ENCODE measurements at places on chromosomes 5 and 9. TPM values are rescaled to one million over a fixed set of nuclear protein-coding genes. Genes with fewer than 3 reads are reported as not detected.
A peak's percentile ranks its signal among the peaks of the same experiment; 100 is the strongest.

Gene ELOVL7
- total RNA-seq, result 0.07 TPM

Gene NR4A3
- total RNA-seq, result not detected

Gene FOXD1
- total RNA-seq, result 9.6 TPM

Gene FAM169A
- 18.8 TPM for total RNA-seq

Gene PCDHGB6
- not detected for total RNA-seq

Gene PCDHA9
- total RNA-seq, result not detected

Gene CCDC192
- total RNA-seq, result not detected

Gene CDC25C
- total RNA-seq, result 20.2 TPM

- no peak for DNase-seq
Observed at GRCh38 chr5:28967848-28968247, 1929.5 kb upstream of the CDH9 start.

- DNase-seq, result no peak
Observed at GRCh38 chr9:126325821-126326220, 808 bp upstream of the MVB12B start.

GRCh38 chr9:105967797-105968196, 273.5 kb downstream of the TMEM38B start:
- DNase-seq, result no peak

DNA sequence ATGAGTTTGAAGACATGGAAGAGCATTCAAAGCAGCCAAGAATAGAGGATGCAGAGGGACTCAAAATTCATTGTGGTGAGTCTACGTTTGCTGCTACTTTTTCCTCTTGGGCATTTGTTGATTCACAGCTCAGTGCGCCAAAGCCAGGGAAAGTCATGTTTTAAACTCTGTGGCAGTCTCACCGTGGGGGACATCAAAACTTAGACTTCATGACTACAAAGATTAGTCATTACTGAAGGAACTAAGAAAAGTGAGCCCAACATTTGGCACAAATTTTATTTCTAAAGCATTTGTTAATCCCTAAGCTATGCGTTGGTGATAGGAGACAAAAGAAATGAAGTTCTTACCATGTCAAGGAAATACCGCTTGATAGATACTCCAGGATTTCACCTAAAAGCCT, 73.7 kb upstream of the MTAP start:
- peak; percentile 96 for DNase-seq

DNA sequence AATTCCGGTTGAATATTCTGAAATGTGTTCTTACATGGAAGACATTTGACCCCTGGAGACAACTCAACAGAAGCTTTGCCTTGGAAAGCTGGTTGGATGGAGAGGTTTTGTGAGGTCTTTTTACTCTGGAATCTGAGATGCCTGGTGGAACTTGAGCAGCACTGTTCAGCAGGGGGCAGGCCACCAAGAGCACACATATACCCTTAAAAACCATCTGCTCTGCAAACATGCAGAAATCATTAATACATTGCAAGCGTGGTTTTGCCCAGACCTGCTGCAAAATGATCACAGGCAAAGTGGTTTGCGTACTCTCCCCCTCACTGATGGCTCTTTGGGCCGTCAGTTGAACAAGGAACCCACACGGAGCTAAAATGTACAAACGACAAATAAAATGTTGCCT, 32.8 kb upstream of the DAP start:
- no peak for DNase-seq

DNA sequence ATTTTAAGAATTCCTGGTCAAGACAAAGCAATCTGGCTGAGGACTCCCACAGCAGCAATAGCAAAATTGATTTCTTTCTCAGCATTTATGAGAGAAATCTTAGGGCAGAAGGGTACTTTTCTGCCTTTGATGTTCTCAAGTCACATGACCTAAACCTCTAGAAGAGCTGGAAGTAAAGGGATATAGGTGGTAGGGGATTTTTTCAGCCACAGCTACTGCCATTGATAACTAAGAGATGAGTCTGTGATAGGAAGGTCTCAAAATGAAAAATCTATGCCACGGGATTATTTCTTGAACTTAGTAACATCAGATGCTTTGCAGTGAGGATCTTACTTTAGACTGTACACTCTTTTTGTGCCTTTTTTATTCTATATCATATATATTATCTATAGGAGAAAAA, 35.6 kb downstream of the IL6ST start:
- no peak for DNase-seq

DNA sequence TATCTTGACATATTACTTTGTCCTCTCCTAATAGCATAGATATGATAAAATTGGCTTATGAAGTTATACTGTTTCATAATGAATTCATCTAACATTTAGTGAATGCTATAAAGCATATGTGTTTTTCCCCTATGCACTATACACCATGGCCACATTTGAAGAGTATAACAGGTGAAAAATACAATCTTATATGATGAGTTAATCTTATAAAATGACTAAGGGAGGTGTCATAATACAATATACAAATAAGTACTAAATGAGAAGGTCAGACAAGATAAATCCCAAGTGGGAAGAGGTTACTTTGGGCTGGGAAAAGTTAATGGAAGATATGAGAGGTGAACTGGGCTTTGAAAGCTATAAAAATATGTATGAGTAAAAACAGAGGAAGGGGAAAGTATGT, 174.4 kb downstream of the PCSK1 start:
- no peak for DNase-seq

DNA sequence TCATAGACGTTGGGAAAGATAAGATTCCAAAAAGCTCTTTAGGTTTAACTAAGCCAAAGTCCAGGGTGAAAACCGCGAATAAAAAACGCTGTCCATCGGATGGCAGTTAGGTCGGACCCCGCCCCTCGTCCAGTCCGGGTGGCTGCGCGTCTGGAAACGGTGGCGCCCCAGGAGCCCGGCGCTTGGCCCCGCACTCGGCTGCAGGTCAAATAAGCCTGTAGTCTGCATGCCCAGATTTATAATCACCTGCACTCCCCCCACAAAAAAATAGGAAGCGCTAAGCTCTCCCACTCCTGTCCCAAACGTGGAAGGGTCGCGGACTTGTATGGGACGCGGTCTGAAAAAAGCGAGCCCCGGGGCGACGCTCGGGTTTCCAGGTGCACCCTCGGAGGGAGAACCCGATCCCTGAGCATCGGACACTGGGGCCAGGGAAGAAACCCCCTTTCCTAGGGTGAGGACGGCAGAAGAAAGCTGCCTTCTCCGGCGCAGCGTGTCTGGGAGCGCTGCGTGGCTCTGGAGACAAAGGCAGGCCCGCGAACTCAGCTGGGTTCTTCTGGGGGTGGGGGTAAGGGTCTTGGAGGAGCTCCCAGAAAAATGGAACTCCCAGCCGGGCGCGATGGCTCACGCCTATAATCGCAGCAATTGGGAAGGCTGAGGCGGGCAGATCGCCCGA, 923 bp upstream of the ZBTB5 start:
- peak; percentile 82 for DNase-seq

DNA sequence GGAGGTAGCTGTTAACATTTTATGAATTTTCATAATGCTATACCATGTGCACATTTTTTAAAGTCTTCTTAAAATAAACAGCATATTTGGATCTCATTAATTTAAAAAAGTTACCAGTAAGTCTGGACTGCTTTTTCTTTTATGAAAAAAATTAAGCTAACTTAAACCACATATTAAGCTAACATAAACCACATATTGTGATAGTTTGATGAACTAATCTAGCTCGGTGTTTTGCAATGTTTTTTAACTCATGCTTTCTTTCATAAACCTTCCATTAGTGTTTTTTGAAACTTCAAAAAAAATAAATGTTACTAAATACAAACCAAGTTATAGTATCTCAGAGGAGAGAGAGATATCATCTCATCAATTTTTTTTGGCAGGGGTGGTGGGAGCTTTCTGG, 26.5 kb downstream of the POLK start:
- DNase-seq, result no peak

DNA sequence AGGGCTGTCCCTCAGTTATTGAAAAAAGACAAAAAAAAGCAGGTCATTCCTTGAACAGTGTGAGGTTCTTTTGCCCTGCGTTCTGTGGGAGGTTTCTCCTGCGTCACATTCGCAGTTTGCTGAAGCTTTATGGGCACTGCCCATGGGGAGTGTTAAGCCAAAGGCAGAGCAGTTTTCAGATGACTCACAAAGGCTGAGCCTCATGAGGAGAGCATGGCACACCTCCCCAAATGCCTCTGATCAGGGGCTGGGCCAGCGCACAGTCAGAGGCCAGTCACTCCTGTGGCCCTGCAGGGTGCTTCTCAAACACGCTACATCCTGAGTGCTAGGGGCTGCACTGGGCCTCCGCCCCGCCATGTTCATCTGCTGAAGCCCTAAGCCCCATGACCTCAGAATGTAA, 38.4 kb downstream of the IRX1 start:
- DNase-seq, result peak; percentile 42

GRCh38 chr5:158268286-158268685, 409.3 kb upstream of the CLINT1 start:
- peak; percentile 6 for DNase-seq

GRCh38 chr9:111147041-111147440, 108.8 kb upstream of the LPAR1 start:
- DNase-seq, result no peak

GRCh38 chr9:4306066-4306776, 6.4 kb upstream of the GLIS3 start:
- DNase-seq, result no peak

DNA sequence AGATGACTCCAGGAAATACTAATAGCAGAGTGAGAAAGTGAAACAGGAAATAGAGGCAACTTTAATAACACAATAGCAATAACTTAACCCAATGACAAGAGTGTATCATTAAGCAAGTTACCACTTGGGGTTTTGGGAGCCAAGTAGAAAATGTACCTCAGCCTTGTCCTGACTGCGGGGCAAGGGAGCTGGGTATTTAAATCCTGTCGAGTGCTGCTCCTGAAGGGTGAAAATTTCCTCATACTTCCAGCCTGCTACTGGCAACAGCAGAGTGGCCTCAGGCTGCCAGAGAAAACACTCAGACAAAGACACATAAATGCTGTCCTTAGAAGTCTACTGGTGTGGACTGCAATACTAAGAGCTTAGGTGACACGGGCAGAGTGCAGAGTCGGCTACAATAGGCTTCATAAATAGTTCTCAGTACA, 112.5 kb upstream of the EMB start:
- DNase-seq, result peak; percentile 2

DNA sequence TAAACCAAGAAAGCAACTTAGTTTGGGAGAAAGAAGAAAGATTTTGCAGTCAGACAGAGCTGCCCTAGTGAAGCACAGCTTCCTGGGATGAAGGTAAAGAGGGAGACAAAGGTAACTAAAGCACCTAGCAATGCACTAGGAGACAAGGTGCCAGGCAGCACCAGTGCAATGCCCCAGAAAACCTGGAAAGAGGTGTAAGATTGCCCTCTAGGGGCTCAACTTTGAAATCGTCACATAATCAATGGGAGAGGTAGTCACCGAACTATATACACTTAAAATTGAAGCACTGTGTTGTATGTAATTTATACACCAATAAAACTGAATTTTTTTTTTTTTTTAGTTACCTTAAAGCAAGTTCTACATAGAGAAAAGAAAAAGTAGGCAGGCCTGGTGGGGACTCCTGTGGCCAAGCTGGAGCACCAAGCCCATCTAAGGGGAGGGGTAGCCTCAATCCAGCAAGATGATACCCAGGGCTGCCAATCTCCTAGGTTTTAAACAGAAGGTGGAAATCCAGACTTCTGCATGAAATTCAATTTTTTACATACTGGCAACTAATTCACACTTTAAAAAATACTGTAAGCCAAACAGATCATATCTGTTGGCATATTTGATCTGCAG, 48.2 kb downstream of the CDK5RAP2 start:
- DNase-seq, result no peak

DNA sequence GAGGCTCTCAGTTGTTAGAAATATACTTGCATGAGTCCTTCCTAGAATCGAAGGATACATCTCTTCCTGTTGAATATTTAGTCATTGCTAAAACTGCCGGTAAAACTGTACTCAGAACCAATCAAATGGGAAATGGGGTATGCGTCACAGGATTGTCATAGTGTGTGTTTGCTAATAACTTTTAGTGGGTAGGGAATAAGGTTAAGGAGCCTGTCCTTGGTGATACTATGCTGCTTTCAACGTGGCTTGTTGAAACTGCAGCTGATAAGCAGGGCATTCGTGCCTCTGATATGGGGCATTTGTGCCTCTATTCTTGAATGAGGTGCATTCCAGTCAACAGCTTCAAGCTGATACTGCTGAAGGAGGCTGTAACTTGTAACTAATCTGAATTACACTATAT, 26.6 kb downstream of the HABP4 start:
- no peak for DNase-seq

GRCh38 chr9:114130624-114131277, 24.6 kb upstream of the COL27A1 start:
- DNase-seq, result no peak

GRCh38 chr9:69339620-69340019, 14.6 kb downstream of the ENTREP1 start:
- DNase-seq, result peak; percentile 3

- no peak for DNase-seq
Observed at GRCh38 chr9:85204176-85204575, 534.6 kb downstream of the NTRK2 start.

DNA sequence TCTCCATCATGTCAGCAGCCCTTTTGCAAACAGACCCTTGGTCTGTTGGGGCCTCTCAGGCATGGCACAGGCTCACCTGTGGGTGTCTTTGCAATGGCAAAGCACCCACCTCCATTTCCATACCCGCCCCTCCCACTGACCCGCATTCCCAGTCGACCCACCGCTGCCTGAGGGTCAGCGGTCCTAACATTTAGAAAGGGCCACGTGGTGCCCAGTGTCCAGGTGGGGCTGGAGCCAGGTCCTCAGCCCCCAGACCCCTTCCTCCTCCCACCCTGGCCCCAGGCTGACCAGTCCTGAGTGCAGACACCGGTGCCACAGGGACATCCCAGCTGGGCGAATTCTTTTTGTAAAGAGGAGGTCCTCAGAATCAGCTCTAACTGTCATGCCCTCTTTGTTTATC, 43.3 kb upstream of the CEP72 start:
- DNase-seq, result no peak

DNA sequence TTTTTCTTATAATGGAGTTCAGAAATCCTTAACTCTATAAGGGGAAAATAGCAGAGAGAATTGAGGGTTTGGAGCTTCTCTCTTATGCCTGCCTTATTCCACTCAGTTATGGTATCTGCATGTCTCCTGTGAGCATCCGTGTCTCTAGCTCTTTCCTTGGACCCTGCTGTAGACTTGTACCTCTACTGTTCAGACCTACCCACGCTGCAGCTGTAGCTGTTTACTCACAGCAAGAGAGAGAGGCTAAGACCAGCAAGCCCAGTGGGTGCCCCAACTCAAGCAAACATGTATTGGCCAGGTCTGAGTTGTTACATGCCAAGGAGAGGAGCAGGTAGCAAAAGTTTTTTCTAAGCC, 7.1 kb upstream of the PCSK1 start:
- no peak for DNase-seq

- peak; percentile 37 for DNase-seq
Observed at GRCh38 chr9:134666831-134667230, 25.2 kb downstream of the COL5A1 start.

- peak; percentile 59 for DNase-seq
Observed at GRCh38 chr5:160342413-160342941, 27.9 kb downstream of the C1QTNF2 start.

GRCh38 chr5:82834151-82834550, 243.0 kb downstream of the TMEM167A start:
- no peak for DNase-seq

- DNase-seq, result no peak
Observed at GRCh38 chr5:43353668-43354067, 40.5 kb upstream of the HMGCS1 start.

All from MG63 (cell line).